ENCODE measurements at places on chromosomes 2 and 18.

DNA sequence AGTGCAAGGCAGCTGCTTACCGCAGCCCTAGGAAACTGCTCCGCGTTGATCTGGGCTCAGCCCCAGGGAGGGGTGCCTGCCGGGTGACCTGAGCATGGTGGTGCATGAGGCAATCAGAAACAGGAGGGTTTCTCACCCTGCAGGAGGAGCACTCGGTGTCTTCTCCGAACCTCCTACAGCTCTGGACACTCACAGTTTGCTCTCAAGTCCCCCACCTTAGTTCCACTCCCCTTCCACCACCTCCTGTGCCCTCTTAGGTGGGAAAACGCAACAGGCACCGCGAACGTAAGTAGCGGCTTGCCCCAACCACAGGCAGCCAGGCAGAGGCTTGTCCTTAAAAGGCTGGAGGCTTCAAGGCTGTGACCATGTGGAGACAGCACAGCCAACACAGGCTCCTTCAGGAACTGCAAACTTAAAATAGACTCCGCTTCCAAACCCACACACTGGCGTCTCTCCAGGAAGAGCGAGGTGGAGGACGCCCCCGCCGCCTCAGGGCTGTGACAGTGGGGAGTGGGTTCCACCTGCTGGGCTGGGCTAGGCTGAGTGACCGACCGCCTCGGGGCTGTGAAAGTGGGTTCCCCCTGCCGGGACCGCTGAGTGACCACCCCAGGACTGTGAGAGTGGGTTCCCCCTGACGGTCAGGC is 71.6 kb downstream of the NDUFA10 start:
- no peak for DNase-seq

DNA sequence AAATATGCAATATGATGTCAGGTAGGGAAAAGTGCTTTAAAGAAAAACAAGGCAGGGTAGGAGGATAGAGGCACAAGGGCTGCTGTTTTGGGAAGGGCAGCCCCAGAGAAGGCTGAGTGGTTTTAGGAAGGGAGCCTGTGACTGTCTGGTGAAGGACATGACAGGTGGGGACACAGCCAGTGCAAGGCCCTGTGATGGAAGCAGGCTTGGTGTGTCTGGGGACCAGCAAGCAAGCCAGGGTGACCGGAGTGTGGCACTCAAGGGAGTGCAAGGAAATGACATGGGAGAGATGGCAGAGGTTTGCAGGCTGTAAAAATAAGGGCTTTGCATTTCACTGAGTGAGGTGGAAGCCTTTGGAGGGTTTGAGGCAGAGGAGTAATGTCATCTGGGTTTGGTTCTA is 62.0 kb downstream of the LTBP1 start:
- DNase-seq: no peak

DNA sequence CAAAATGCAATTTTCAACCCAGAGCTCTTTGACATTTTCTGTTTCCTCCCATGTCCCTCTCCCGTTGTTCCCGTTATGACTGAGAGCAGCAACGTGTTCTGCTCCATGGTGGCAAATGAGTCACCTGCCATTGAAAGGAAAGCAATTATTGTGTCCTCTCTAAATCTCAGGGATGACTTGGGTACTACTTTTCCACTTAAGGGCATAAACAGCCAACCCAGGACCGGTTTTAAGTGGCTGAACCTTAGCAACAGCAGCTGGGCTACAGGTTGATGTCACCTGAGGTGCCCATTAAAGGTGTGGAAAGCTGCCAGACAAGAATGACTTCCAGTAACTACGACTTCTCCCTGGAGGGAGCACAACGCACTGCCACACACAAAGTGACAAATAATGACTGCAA is 236.8 kb downstream of the NCKAP5 start:
- no peak for DNase-seq

GRCh38 chr2:18889565-18890332 is 300.4 kb upstream of the NT5C1B start:
- DNase-seq: no peak

- DNase-seq: peak; percentile 62
These were observed 44.1 kb upstream of the HDAC4 start for GRCh38 chr2:239444626-239445577.

GRCh38 chr2:134273256-134273983 is 19.5 kb downstream of the MGAT5 start:
- DNase-seq: peak; percentile 96
